CD4-positive, alpha-beta T cell treated with Interleukin-2 at 100 ng/mL for 4 hours (primary cell): ENCODE measurements at places on chromosomes 16 and 17.

- no peak for DNase-seq
Observed at GRCh38 chr16:2142942-2143877, 5.2 kb upstream of the RAB26 start.

- DNase-seq: no peak
Observed at GRCh38 chr17:78676412-78677302, 99.5 kb upstream of the DNAH17 start.

- no peak for DNase-seq
Observed at GRCh38 chr17:4453812-4454591, 20.3 kb downstream of the SPNS3 start.

DNA sequence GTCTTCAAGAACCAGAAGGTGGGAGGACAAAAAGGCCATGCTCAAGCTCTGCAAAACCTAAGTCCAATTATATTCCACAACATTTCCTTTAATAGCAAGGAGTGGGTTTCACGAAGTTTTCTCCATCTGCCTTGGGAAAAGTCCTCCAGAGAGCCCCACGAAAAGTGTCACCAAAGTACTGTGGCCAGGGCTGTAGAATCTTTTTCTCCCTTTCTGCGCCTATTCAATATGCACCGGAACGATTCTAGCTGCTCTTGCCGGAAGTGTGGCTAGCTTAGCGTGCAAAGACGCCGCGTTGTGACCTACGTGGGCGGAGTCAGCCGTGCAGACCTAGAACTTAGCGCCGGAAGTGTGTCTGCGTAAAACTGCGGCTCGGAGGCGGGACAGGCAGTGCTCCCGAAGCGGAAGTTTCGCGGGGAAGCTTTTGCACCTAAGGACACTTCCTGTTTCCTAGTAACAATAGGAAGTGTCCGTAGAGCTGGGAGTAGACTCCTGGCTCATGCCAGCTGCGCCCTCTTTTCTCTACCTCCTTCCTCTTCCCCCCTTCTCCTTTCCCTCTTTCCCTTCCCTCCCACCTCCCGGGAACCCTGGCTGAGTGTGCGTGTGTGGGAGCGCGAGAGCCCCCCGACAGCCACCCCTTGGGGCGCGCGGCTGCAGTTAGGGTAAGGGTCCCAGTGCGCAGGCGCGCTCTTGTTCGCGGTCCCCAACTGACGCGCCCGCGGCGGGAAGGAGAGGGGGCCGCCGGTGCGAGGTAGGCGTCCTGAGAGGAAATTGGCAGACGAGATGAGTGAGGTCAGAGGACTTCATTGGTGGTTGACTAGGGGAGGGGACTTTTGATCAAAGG lies at the start of the genes ZNF646 and ZNF668:
Gene ZNF646, plus strand, starts transcription at position 453 of the 844 bp plus-strand sequence. CDS start 1,903 bp downstream, outside the sequence.
Gene ZNF668, minus strand, starts transcription at position 271 of the 844 bp plus-strand sequence. CDS start 9,781 bp downstream, outside the sequence.
- peak; percentile 98 for DNase-seq

GRCh38 chr17:81576621-81577277 lies 24.6 kb upstream of the FAAP100 start:
- no peak for DNase-seq

- peak; percentile 84 for DNase-seq
Observed at GRCh38 chr17:7132511-7133094, 18.0 kb upstream of the ASGR2 start.

GRCh38 chr17:70478902-70479301 lies 309.6 kb downstream of the KCNJ2 start:
- no peak for DNase-seq

DNA sequence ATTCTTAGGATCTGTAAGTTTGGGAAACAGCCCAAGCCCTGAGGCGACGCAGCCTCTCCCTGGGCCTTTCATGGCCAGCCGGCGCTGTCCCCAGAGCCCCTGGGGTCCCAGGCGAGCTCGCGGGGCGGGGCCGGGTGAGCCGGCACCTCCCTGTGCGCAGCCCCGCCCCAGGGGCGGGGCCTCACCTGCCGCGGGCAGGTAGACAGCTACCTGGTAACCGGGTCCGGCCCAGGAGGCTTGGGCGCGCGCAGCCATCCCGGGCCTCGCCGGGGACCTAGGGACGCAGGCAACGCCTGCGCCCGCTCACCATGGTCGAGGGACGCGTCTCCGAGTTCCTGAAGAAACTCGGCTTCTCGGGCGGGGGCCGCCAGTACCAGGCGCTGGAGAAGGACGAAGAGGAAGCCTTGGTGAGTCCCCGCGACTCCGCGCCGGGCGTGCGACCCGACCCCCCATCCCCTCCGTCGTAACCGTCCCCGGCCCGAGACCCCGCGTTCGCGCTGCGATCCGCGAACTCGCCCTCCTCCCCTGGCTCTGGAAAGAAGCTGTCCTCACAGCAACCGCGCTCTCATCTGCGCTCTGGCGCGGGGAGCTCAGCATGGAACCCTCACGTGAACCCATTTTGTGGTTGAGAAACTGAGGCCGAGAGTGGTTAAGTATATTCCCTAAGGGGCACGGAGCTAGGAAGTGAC lies at the start of gene ATP2C2:
Gene ATP2C2, plus strand, starts transcription at position 231 of the 689 bp plus-strand sequence. Its CDS starts 78 bp downstream, at position 309.
- DNase-seq: no peak

- DNase-seq: no peak
Observed at GRCh38 chr17:29546085-29546484, 20.8 kb downstream of the ABHD15 start.

DNA sequence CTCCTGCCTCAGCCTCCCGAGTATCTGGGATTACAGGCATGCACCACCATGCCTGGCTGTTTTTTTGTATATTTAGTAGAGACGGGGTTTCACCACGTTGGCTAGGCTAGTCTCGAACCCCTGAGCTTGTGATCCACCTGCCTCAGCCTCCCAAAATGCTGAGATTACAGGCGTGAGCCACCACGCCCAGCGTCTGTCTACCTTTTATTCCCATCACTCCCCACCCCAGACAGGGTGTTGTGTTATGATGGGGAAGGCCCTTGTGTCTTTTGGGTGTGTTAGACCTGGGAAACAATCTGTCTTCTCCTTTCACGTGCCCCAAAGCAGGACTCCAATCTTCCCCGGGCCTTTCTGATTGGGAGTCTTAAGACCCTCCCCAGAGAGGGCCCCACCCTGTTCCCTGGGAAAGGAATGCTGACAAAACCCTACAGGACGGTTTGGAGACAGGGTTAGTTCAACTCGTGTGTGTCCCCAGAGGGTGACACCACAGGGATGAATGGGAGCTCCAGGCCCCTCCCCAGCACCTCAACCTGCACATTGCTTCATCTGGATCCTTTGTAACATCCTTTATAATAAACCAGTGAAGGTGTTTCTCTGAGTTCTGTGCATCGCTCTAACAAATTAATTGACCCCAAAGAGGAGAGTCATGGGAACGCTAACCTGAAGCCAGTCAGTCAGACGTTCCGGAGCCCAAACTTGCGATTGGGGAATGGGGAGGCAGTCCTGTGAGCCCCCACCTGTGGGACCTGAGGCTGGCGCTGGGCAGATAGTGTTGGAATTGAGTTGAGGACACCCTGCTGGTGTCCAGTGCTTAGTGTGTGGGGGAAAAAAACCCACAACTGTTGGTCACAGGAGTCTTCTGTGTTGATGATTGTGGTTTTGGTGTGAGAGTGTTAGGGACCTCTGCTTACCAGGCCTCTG lies 3.2 kb upstream of the ELOB start:
- no peak for DNase-seq

GRCh38 chr17:9306086-9306485 lies 269.5 kb downstream of the STX8 start:
- no peak for DNase-seq

DNA sequence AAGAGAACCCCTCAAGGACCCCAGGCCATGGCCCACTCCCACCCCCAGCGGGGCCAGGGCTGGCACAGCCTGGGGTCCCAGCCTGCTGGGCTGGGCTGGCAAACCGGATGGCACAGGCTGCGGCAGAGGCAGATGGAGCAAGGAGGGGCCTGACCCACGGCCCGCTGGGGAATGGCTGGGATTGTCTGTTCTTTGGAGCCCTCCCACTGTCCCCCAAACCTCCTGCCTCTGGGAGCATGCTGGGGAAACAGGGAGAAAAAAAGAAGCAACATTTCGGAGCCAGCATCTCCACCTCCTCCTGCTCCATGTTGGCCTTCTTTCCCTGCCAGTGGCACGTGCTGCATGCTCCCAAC lies 37.1 kb upstream of the LHX1 start:
- DNase-seq: no peak

- no peak for DNase-seq
Observed at GRCh38 chr16:76583466-76583865, 306.3 kb downstream of the CNTNAP4 start.

GRCh38 chr17:48121923-48122664 lies 14.5 kb downstream of the SNX11 start:
- DNase-seq: no peak

DNA sequence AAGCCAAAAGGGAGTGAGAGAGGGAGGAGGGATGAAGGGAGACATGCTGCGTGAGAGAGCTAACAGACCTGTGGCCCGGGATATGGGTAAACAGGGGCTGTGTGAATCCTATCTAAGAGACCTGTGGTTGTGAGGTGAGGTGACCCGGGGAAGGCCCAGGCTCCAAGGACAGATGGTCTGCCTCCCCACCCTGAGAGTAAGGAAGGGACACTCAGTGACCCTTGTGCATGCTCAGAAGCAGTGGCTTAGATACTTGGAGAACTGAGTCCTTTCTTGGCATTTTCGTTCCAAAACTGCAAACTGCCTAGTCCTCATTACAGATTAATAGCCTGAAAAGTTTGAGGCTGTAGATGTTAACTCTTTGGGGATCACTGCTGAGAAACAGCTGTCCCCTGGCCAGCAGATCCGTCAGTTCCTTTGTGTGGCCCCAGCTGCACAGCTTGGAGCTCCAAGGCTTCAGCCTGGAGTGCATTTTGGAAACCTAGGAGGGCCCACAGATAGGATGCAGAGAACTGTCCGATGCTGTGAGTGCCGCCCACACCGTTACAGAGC lies 121.6 kb downstream of the SMG6 start:
- no peak for DNase-seq

- peak; percentile 63 for DNase-seq
Observed at GRCh38 chr17:17740615-17741348, 59.5 kb downstream of the RAI1 start.

DNA sequence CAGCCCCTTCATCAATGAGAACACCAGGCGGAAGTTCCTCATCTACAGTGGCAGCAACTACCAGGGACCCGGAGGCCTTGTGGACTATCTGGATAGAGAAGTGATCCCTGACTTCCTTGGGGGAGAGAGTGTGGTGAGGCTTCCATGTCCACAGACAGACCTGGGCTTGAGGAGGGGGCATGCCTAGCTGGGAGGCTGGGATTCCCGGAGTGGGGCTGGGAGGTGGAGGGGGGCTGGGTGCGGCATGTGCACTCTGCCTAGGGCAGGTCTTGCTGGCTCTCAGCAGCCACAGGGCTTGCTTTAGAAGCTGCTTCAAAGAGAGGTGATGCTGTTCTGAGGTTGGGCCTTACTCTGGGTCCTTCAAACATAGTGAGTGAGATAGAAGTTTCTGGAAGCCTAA lies 27.8 kb downstream of the NAGPA start:
- DNase-seq: no peak

DNA sequence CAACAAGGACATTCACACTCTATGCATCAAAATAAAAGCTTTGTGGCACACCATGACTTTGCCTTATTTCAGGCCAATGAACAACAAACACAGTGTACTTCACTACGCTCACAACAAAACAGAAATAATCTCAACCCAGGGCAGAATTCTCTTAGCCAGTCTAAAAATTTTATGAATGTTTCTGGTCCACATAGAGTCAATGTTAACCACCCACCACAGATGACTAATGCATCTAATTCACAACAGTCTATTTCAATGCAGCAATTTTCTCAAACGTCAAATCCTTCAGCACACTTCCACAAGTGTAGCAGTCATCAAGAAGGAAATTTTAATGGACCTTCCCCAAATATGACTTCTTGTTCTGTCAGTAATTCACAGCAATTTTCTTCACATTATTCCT lies 101.7 kb downstream of the CHD9 start:
- DNase-seq: no peak

DNA sequence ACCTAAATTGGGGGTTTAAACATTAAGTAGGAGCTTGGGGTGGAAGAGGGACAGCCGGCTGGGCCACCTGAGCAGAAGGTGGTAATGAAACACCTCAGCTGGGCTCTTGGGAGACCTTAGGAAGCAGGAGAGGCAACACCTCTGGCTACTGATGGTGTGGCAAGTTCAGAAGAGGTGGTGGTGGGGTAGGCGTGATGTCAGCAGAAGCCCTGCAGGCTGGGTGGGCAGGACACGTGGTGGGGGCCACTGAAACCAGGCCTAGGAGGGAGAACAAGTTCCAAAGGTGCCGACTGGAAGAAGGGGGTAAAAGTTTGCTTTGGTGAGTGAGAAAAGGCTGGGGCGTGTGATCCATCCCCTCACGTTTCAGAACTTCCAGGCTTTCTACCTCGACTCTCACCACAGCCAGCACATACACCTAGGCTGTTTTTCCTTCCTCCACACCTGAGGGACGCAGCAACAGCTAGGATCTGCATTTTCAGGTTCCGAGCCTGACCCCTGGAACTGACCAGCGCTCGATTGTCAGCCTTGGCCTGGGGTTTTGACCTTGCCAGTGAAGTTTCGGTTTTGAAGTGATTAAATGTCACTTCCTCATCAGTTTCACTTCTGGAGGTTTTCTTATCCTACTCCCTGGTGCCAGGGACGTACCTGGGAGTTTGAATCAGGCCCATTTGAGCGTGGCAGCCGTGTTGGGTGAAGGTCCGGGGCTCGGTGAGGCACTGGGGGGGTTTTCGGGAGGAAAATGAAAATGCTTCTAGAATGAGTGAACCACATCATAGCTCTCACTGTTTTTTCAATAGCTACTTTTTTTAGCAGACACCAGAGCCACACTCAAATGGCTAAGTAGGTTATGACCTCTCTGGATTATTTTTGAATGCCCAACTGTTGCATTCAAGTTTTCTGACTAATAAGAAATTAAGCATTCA lies 10.0 kb downstream of the SNN start:
- DNase-seq: no peak

DNA sequence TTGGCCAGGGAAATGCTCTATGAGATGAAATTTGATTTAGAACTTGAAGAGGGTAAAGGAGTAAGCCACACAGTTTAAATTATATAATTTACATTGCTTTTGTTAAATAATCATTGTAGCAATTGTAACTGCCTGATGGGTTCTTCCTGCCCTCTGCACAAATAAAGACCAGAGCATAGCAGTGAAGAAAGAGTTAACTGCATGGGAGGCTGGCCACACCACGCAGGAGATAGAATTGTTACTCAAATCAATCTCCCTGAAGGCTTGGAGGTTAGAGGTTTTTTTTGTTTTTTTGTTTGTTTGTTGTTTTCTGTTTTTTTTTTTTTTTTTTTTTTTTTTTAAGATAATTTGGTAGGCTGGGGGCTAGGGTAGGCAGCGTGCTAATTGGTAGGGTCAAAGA lies 467.0 kb upstream of the GOT2 start:
- DNase-seq: no peak

- DNase-seq: no peak
Observed at GRCh38 chr17:73645050-73645871, 1.0 kb upstream of the SDK2 start.

- no peak for DNase-seq
Observed at GRCh38 chr16:12625068-12625467, 178.6 kb downstream of the CPPED1 start.

DNA sequence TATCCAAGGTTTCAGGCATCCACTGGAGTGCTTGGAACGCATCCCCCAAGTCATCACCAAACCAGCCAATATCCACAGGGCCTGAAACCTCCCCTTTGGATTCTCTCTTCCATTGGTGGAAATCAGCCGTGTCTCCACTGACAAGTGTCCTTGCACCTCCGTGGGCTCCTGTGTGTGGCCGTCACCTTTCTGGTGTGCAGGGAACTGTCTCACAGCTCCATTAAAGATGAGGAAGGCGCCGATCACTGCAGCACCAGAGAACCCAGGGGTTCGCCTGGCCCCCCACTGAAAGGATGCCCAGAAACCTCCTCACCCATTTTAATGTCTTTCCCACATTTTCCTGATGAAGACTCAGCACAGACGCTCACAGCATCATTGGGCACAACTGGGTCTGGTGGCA lies 17.8 kb upstream of the METRNL start:
- no peak for DNase-seq
